ENCODE measurements at places on chromosomes 12 and 14.
A peak's percentile ranks its signal among the peaks of the same experiment; 100 is the strongest.

DNA sequence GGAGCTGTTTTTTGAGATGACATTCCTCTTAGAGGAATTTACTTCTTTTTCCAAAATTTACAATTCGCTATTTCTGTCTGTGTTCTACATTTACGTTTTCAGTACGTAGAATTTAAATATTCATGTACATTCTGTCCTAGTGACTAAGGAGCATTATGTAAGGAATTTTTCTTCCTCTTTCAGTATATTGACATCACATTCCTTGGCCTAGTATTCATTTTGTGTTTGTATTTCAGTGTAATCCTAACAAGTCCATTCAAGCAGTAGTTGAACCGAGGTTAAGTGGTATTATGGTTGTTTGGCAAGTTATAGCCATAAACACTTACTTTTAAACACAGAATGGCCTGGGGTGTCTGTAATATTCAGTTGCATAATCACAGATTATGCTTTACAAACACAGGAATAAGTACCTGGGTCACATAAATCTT lies 465.2 kb downstream of the PCNX1 start:
- DNase-seq: no peak

- DNase-seq: no peak
Measured at GRCh38 chr12:49783917-49784676, 42.7 kb downstream of the TMBIM6 start.

GRCh38 chr12:9856894-9857293 lies 12.3 kb downstream of the CLEC2B start:
- no peak for DNase-seq

GRCh38 chr12:123142518-123142840 lies 8.4 kb downstream of the PITPNM2 start:
- no peak for DNase-seq

DNA sequence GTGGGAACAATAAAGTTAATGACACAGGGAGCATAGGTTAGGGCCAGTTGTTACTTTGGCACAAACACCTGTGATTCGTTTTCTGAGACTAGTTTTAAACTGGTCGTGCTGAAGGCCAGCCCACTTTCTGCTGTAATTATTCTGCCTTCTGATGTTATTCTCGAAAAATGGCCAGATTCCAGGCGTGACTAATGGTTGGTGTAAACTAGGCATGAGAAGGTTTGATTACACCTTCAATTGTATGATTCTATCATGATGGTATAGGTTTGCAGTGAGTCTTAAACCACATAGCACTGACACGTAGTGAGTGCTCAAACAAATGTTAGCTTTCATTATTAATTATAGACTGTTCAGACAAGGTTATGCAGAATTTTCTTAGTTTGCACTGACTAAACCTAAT lies 39.0 kb downstream of the CKB start:
- no peak for DNase-seq

DNA sequence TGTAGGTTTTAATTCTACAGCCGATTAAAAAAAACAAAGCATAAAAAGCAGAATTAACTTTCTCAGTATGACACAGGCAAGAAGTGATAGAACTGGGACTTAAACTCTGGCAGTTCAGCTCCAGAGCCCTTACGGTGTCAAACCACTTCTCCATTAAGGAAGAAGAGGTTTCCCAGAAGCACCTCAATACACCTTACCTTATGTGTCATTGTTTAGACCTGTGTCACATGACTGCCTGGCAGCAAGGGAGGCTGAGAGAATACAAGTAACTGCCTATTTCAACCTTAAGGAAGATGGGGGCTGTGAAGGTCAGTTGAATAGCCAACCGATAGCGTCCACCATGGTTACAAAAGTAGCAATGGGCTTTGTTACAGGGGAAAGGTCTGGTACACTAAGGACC lies 54.6 kb upstream of the ARHGAP5 start:
- DNase-seq: no peak

GRCh38 chr12:23930599-23930998 lies 18.9 kb downstream of the SOX5 start:
- no peak for DNase-seq

GRCh38 chr12:84599539-84599938 lies 313.1 kb downstream of the SLC6A15 start:
- no peak for DNase-seq

- no peak for DNase-seq
Measured at GRCh38 chr12:88623777-88624548, 43.7 kb upstream of the KITLG start.

DNA sequence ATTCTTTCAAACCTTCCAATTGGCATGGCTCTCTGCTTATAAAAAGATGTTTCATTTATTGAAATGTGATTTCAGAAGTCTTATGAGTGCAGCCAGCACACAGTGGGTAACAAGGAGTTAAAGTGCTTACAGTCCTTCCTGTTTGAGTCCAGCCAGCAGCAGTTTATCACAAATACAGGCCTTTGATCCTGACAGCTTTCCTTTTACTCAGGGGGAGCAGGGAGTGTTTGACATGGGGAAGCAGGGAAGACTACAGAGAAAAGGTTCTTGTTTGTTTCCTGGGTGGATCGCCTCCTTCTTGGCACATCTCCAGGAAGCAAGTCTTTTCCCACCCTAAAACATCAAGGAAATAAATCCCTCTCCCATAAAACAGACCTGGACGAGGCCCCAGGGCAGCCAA lies 216.1 kb downstream of the MSRB3 start:
- no peak for DNase-seq

DNA sequence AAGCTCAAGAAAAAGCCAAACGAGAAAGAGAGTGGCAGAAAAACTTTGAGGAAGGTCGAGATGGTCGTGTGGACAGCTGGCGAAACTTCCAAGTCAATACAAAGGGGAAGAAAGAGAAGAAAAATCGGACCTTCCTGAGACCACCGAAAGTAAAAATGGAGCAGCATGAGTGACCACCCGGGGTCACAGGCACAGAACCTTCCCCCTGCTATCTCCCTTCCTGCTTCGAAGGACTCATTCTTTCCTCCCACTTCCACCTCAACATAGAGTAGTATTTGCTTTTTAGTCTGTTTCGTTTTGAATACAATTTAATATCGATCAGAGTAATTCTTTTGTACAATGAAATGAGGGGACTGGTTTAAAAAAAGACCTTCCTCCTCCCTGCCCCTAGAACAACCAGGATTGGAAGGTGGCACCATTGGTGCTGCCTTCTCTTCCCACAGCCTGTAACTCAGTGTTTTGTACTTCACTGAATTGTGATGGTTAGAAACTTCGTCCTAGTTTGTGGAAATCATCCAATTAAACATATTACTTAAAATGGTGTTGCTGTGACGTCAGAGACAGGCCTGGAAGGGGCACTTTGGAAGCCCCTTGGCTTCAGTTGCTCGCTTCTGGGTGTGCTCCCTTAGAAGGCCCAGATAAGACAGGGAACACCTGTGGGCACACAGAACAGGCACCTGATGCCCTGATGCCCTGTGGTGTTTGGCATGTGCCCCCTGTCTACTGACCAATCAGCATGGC lies 26.1 kb upstream of the NFKBIA start:
- DNase-seq: no peak

DNA sequence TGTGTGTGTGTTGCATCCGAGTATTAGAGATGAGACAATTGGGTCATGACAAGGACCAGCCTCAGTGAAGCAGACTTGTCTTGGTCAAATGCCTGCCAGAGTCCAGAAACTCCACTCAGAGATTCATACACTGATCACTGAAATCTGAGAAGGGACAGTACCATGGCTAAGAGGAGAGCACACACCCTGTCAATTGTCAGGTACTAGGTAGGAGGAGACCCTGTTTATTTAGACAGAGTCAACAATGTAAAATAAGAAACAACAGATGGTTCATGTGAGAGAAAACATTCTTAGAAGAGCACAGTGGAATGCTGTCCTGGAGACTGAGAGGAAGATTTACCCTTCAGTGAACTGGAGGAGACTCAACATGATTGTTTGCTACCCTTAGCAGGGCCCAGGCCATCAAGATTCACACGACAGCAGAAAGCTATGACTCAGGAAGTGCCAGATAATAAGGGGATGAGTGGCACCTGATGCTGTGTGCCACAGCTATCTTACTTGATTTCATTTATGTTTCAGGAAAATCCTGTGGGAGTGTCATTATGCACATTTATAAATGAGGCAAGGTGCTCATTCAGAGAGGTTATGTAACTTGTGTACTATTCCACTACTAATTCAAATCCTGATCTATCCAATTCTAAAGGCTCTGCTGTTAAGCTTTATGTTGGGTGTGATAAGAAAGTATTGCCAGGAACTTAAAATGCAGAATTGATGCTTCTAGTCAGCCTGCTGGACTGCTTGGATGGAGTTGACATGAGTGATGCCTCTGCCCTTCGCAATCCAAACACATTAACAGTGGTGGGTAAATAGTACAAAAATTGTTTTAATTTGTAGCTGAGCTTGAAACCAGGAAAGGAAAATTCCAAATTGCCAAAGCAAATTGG lies 136.6 kb upstream of the NEDD1 start:
- DNase-seq: no peak

GRCh38 chr12:97713270-97713669 lies 250.7 kb downstream of the RMST start:
- DNase-seq: no peak

- no peak for DNase-seq
Measured at GRCh38 chr12:24770821-24771220, 178.1 kb downstream of the BCAT1 start.

- peak; percentile 49 for DNase-seq
Measured at GRCh38 chr14:64501411-64502171, 2.0 kb downstream of the ZBTB25 start.

DNA sequence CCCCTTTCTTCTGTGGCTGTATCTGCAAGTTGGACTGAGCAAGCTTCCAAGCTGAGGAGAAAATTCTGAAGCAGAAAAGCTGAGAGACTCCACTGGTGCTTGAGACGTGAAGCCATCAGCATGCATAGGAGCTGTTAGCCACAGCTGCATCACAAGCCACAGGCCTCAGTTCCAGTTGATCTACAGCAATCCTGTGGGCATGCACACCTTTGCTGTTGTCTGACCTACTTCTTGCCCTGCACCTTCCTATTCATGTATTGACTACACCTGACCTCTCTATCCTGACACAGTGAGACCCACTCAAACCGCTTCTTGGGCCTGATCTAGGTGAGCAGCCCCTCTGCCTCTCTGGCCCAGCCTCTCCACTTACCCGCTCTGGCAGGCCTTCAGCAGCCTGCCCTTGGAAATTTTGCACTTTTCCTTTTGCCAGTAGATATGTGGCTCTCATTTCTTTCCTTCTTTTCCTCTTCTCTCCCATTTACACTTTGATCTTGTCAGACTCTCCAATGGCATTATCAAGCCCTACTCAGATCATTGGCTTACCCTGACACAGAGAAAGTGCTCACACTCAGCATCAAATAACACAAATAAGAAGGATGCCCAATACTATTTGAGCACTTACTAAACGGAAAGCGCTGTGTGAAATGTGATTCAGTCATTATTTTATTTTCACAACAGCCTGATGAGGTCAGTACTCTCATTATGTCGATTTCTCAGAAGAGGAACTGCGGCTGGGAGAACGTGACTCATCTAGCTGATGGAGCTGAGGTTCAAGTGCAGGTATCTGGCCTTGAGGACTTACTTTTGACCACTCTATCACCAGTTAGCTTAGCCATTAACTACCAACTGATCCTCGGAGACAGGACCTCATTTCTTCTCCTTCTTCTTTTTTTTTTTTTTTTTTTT lies 21.9 kb upstream of the PTGR2 start:
- no peak for DNase-seq

GRCh38 chr14:76313852-76314251 lies 62.1 kb upstream of the ESRRB start:
- no peak for DNase-seq

- DNase-seq: no peak
Measured at GRCh38 chr14:68998062-68998461, 19.0 kb upstream of the ACTN1 start.

GRCh38 chr12:42679466-42679865 lies 89.9 kb upstream of the PRICKLE1 start:
- DNase-seq: no peak

DNA sequence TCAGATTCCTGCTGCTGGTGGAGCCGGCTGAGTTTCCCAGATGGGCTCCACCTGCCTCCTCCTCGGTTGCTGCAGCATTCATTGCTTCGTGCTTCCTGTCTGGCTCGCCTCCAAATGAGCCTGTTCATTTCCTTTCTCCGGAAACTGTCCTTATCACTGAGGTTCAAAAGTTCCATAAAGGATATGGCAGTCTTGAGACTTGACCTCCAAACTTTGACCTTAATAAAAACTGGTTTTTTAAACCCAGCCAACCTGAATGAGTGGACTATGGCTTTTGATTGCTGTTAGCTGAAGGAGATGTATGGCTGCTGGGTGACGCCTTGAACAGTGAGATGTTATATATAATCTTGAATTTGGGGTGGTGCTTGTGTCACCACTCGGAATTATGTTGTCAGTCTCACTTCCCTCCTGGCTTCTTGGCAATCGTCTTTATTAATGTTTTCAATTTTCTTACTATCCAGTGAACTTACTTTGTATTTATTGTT lies 62.7 kb downstream of the RASSF3 start:
- DNase-seq: peak; percentile 23

Measured in mesothelial cell of epicardium (in vitro differentiated cells).